ENCODE measurements at places on chromosomes 7 and 10.

- DNase-seq = no peak
These were observed 109.5 kb downstream of the NRF1 start for GRCh38 chr7:129721068-129721467.

GRCh38 chr7:53397911-53398310, 362.5 kb downstream of the POM121L12 start:
- no peak for DNase-seq

DNA sequence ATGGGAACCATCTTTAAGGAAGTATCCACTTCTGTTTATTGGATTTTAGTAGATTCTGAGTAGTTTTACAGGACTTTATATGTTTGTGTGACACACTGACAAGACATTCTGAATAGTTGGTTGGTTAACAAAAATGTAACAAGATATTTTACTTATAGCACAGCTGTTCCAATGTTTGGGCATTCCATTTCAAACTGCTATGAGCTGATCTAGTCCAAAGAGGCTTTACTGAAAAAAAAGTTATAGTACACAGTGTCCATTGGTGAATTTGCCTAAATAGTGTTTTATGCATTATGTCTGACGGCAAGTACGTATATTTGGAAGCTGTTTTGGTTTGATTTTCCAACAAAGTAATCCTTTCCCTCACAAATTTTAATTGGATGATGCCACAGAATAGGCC, 99.1 kb downstream of the SAMD9 start:
- no peak for DNase-seq

GRCh38 chr10:35182631-35183510, 56.2 kb downstream of the CREM start:
- DNase-seq = no peak

DNA sequence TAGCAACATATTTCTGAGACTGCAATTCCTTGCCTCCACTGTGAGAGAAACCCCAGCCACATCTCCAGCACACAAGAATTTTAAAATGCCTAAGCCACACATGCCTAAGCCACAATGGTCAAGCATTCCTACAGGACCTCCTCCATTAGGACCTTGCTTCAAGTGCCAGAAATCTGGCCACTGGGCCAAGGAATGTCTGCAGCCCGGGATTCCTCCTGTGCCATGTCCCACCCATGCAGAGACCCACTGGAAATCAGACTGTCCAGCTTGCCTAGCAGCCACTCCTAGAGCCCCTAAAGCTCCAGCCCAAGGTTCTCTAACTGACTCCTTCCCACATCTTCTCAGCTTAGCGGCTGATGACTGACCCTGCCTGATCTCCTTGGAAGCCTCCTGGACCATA, 117.5 kb downstream of the AHR start:
- no peak for DNase-seq

DNA sequence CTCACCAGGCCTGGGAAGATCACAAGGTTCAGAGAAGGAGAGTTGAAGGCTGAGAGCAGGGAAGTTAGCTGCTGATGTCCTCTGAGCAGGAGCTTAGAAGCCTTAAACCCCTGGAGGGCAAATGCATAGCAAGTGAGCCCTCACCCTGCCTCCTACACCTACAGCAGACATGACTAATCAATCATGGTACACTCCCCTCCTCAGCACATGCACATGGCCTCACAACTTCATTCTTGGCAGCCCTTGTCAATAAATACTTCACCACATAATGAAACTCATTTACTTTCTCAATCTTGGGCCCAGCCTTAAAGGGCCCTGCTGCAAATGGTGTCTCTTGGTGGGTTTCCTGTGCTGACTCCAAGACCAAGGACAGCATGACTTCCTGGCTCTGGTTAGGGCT, 12.9 kb downstream of the MMRN2 start:
- no peak for DNase-seq

DNA sequence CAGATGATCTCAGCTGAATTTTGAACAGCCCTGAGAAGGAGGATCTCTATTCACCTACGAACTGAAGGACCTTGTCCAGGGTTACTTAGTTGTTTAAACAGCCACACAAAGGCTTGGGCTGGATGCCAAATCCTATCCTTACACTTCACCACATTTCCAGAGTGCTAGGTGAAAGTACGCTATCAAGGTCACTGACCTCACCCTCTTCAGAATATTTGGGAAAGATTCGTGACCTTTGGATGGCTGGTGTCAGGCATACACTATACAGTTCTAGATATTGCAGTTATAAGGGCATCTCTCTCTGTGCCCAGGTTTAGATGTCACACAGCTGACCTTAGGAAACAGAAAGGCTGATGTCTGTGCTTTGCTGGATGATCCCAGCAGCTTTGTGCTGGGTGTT, 61.2 kb upstream of the ABLIM1 start:
- DNase-seq = no peak

DNA sequence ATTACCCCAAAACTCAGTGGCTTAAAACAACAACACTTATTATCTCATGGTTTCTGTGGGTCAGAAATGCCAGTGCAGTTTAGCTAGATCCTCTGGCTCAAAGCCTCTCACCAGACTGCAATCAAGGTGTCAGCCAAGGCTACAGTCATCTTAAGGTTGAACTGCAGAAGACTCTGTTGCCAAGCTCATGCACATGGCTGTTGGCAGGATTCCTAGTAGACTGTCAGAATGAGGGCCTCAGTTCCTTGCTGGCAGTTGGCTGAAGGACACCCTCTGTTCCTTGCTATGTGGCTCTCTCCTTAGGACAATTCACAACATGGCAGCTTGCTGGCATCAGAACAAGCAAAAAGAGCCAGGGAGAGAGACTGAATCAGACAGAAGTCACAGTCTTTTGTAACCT, 34.7 kb downstream of the TOMM7 start:
- no peak for DNase-seq

- DNase-seq = no peak
These were observed 3.0 kb upstream of the DNAAF5 start for GRCh38 chr7:723541-723940.

- no peak for DNase-seq
These were observed 69.6 kb upstream of the GRM8 start for GRCh38 chr7:127322351-127322750.

DNA sequence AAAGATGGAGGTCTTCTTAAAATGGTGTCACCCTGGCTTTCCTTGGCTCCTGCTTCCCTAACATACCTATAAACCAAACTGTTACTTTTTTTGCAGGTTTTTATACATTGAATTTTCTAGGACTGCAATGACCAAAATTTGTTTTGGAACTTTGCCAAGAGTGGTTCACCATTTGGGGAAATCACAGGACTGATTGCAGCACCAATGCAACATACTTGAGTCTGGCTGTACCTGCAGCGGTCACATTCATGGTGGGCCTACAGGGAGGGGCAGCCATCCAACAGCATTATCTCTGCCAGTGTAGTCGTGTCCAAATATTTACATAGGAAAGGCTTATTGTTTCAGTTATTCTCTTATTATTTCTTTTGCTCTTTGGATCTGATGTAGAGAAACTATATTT, 69.0 kb downstream of the HACD1 start:
- DNase-seq = no peak

- DNase-seq = no peak
These were observed 2.4 kb upstream of the PTN start for GRCh38 chr7:137345799-137346449.

DNA sequence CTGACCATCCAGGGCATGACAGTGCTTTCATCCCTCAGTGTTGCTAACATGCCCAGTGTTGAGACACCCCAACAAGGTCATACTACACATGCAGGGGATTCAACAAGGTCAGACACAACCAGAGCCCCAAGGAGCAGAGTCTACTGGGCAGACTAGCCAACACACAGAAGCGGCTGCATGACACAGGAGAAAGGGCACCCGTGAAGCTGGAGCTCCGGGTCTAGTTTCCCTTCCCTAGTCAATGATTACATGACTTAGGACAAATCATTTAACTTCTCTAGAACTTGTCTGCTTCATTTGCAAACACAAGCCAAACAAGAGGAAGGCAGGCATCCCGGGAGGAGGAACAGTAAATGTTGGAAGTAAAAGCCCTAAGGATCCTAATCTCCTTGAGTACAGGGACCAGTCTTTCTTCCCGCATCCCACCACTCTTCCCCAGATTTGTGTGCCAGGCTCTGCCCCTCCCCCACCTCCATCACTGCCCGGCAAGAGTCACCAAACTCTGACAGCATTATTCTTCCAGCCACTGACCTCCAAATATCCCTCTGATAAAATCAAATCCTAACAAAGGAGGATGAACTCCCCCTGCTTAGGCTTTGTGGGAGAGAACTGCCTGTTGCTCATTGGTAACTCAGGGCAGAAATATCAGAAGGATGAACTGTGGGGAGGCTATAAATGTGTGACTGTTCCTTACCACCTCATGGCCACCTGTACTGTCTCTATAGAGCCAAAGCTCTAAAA, 104.3 kb downstream of the KCNMA1 start:
- DNase-seq = no peak

DNA sequence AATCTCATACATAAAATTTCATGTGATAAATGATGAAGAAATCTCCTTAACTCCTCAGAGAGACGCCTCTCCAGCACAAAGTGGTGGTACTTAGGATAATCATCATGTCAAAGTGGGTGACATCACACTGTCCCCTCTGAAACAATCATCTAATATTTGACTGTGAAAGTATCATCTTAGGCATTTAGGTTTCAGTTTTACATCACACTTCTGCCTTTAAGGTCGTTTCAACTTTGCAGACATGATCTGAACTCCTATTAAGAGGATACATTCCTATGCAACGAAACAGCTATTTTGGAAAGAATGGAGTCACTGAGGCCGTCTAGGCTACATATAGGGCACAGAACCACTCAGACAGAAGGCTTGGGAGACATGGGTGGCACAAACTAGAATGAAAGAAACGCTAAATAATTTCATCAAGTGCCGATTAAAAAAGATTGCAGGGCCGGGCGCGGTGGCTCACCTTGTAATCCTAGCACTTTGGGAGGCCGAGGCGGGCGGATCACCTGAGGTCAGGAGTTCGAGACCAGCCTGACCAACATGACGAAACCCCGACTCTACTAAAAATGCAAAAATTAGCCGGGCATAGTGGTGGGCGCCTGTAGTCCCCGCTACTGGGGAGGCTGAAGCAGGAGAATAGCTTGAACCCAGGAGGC, 2.0 kb downstream of the VOPP1 start:
- DNase-seq = no peak

GRCh38 chr7:29017713-29018112, 59.6 kb upstream of the TRIL start:
- no peak for DNase-seq

DNA sequence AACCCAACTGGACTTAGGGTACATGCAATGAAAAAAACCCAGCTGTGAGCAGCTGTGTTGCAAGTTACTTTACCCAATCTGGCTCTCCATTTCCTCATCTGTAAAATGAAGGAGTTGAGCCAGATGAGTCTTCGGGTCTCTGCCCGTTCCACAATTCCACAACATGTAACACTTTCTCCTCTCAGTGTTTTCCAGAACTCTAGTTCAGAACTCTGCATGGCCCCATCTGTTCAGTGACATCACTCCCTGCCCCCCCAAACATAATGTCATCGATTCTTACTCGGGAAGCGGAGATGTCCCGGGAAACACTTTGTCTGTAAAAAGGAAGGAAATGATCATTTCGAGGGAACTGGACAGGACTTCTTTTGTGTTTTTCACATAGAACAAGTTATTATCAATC, 2.5 kb downstream of the SH3PXD2A start:
- DNase-seq = no peak

DNA sequence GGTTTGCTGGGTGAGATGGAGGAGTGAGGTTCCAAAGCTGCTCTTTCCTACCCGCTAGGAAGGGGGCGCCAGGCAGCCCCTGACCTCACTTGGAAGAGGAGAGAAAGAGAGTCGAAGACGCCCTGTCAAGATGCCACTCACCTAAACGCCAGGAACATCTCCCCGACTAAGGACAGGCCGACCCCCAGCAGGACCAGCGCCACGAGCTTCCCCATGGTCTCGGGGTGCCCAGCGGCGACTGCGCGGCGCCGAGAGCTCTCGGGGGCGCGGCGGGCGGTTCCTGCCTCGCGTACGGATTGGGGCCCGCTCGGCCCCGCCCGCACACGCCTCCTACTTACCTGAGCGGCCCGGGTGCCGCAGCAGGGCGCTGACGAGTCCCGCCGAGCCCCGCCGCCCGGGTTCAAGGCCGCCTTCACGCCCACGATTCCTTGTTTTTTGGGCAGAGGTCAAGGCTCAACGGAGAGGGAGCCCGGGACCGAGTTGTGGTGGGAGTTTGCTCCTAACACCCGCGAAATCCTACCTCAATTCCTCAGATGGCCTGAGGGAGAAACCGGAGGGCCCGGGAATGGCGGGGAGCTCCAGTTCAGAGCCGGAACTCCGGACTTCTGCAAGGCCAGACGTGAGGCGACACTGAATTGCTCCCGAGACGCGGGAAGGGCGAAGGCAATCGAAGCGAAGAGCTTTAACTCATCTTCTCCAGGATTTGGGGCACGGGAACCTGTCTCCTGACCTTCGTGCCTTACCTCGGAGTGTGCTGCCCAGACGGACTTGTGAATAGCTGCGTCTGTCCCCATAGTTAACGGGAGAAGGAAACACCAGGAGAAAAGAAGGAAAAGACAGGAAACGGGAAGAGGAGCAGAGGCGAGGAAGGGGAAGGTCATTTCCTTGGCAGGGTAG, at the start of gene PON3:
Gene PON3, minus strand, starts transcription at position 240 of the 897 bp plus-strand sequence. Its CDS starts 25 bp downstream, at position 215.
- DNase-seq = no peak

GRCh38 chr10:129963641-129964501, at the start of gene EBF3:
Gene EBF3, minus strand, starts transcription at chr10:129964274. Its CDS starts 506 bp downstream, at chr10:129963768.
- no peak for DNase-seq

GRCh38 chr7:46654546-46655443, 733.7 kb upstream of the IGFBP3 start:
- no peak for DNase-seq

DNA sequence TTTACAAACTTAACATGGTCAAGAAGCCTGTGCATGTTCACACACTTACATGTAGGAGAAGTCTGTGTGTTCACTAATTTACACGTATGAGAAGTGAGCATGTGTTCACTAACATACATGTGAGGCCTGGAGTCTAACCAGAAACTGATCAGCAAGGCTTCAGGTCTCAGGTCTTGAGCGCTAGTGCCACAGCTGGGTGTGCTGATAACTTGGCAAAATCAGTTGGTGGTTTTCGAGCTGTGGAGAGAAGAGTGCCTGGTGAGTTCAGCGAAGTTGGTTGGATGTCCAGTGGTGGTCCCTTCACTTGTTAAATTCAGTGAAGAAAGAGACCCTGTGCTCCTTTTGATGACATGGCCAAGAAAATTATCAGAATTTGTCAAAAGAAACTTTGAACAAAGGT, 98.7 kb downstream of the CELF2 start:
- no peak for DNase-seq

GRCh38 chr10:97531401-97531986, 32.8 kb downstream of the UBTD1 start:
- DNase-seq = no peak

GRCh38 chr10:128035557-128035973, 90.7 kb downstream of the MKI67 start:
- DNase-seq = peak; percentile 22

- DNase-seq = no peak
These were observed 130.4 kb downstream of the SMURF1 start for GRCh38 chr7:99013266-99014112.

- no peak for DNase-seq
These were observed 69.8 kb downstream of the SRI start for GRCh38 chr7:88150033-88150432.

DNA sequence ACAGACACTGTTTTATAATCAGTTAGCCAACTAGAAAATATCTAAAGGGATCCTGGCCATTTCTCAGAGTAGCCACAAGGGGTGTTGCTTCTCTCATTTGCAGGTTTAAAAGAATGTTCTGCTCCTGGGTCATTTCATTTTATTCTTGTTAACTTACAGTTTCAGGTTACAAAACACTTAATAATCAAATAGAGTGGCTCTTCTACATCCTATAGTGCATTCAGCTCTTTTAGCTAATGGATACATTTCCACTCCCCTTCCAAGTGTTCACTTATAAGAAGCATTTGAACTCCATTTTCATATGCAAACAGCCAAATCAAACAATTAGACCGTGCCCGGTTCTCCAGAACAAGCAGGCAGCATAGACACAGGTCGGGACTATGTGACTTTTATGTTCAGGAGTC, 117.5 kb downstream of the TRIL start:
- no peak for DNase-seq
